ENCODE measurements at places on chromosomes 13 and 19. TPM values are rescaled to one million over a fixed set of nuclear protein-coding genes. Genes with fewer than 3 reads are reported as not detected.

DNA sequence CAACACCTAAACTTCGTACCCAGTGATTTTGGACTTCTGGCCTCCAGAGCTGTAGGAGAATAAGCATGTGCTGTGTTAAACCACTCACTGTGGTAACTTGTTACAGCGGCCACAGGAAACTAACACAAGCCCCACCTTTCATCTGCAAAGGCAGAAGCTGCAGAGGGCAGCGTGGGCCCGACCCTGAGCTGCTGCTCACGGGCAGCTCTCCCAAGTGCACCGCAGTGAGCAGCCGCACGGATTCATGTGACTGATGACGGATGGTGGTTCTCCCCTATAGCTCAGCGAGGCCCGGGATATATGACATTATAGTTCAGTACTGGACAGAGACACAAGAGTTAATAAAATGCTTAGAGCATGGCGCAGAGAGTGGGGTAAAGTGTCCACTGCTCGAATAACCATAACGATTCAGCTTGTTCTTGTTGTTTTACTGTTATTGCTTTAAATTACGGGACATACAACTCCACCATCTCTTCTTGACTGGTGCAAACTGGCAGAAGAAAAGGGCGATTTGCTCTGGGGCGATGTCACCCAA, 21.9 kb downstream of the VRK3 start:
- no peaks in the 10 kb centered on the region for H3K4me1 ChIP-seq
- H3K36me3 ChIP-seq: peaks cover 23% of the 10 kb centered on the region
- H3K27ac ChIP-seq: no peak overlapping the region
- H3K4me3 ChIP-seq: no peak overlapping the region
- DNase-seq: no peak

ATXN8OS gene
- total RNA-seq: not detected

CC2D1A gene
- 64.8 TPM for total RNA-seq

PPP1R13L gene
- total RNA-seq: 56.1 TPM

GTF2F1 gene
- 70.7 TPM for total RNA-seq

TINCR gene
- 8.4 TPM for total RNA-seq

FCER2 gene
- total RNA-seq: 1.5 TPM
